ENCODE measurements at places on chromosomes 16 and 17. TPM values are rescaled to one million over a fixed set of nuclear protein-coding genes. Genes with fewer than 3 reads are reported as not detected.

C16orf54 gene
- polyA plus RNA-seq = 0.42 TPM

ERAL1 gene
- 68.8 TPM for polyA plus RNA-seq

GRCh38 chr16:90004577-90004976 lies 14.7 kb downstream of the DBNDD1 start:
- DNase-seq = no peak

DNA sequence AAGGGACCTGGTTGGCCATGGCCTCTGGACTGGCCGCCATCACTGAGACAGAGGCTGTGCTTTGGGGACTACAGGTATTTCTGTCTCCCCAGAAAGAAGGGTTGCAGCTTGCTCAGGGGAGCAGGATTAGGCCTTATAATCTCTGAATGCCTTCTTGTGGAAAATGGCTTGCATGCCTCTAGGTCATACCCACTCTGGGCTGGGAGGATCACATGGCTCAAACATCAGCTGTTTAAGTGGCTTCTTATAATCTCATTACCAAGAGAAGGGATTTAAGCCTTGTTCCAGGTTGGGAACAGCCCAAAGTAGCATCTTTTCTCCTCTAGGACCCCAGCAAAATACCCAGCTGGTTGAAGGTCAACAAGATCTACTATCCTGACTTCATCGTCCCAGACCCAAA lies 19.1 kb downstream of the LIG3 start:
- DNase-seq = no peak

- no peak for DNase-seq
These were observed 24.6 kb downstream of the NECAB2 start for GRCh38 chr16:83992624-83993023.

DNA sequence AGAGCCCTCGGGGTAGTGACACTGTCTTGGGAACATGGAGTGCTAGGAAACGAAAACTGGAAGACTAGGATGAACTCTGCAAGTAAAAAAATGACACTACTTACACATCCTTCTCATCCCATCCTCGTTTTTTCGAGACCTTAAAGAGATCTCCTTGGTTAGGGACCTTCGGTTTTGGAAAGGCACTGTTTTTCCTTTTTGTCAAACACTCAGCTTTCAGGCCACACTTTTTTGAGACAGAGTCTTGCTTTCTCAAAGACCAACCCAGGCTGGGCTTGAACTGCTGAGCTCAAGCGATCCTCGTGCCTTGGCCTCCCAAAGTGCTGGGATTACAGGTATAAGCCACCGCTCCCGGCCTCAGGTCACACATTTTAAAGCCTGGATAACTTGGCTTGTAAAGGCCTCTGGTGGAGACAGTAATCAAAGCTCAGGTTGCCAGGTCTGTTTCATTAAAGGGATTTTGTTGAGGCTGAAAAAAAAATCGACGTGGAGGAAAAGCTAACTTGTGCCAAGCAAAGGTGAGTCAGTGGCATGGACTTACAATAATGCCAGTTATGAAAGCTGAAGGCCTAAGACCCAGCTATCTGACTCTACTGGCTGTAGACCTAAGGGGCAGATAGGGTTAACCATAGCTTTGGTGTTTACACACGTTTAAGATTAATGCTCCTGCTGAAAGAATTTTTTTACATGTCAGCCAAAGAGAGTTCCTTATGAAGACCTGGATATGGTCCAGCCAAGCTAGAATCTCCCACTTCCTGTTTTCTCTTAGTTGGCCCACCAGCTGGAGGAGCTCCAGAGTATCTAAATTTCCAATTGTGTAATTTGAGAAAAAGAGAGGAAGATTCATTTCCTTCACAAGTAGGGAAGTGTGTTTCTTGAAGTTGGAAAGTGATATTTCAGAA lies 823 bp downstream of the NBR1 start:
- DNase-seq = no peak

- no peak for DNase-seq
These were observed 33.4 kb upstream of the IL34 start for GRCh38 chr16:70612931-70613330.

DNA sequence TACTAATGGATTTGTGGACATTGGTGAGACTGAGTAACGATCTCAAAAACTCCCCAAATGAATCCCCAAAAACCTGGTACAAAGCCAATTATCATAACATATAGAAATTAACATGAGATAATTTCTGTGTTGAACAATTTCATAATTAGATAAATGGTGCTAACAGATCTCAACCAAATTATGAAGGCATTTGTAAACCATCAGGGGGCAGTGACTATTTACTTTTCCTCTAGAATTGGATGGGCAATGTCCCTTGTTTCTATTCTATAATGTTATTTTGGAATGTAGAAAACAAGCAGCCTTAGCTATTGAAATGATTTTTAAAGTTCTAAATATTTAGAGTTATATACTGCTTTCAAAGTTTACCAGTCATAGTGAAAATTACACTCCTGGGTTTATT lies 57.8 kb downstream of the MYH10 start:
- no peak for DNase-seq
